ENCODE measurements at places on chromosomes 2 and 18.

- no peak for DNase-seq
Measured at GRCh38 chr2:179239195-179239594, 25.4 kb downstream of the SESTD1 start.

- no peak for DNase-seq
Measured at GRCh38 chr2:221775096-221775495, 203.0 kb upstream of the EPHA4 start.

DNA sequence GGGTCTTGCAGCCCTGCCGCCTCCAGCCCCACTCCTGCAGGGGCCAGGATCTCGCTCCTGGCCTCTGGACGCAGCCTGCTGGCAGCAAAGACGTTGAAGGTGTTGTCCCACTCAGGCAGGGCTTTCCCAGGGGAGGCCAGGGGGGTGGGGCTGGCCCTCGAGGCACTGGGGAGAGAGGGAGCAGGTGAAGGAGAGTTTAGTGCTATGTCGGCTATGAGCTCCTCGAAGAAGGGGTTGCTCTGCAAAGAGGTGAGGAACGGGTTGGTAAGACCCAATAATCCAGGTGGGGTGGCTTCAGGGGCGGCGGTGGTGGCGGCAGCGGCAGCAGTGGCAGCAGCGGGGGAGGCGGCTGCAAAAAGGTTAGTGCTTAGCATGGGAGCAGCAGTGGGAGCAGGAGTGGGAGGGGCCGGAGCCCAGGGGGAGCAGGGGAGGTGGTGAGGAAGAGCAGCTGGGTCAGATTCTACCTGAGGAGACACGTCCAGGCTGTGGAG lies 9.7 kb upstream of the SFXN5 start:
- DNase-seq, result no peak

GRCh38 chr2:229980431-229981184 lies 58.3 kb downstream of the FBXO36 start:
- DNase-seq, result no peak

GRCh38 chr2:17160594-17160993 lies 357.6 kb downstream of the RAD51AP2 start:
- no peak for DNase-seq

GRCh38 chr2:38474715-38475566 lies 97.9 kb upstream of the ATL2 start:
- no peak for DNase-seq

DNA sequence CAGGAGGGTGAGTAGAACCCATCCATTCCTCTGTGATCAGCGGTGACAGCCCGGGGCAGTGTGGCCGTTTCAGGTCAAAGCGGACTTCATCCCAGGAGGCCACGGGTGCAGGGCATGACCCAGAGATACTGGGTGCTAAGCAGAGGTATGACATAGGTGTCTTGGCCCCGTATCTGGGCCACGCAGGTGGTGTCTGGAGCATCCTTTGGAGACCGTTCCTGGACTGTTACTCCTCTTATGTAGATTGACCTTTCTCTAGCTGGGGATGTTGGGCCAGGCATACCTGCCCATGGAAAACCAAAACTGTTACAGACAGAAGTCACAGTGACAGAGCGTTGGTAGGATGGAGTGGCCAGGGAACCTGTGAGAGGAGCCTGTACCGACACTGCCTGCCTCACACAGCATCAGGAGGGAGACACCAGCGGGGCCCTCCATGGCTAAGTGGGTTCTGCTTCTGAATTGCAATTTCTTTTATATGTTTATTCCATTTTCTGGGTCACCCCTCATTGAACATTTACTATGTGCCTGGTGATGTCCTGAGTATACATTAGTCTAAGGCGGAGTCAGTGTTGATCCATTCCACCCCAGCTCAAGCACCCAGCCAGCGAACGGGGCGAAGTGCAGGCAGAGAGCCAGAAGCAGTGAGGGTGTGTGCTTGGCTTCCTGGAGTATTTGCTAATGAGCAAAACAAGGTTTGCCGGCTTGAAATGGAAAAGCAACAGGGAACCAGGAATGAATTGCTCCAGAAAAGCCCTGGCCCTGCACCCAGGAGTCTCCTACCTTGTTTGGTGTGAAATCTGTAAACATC lies 141.7 kb downstream of the SH3RF3 start:
- no peak for DNase-seq

GRCh38 chr18:61898640-61899101 lies 5.9 kb upstream of the RNF152 start:
- DNase-seq, result no peak

GRCh38 chr2:194867328-194867727 lies 789.7 kb upstream of the SLC39A10 start:
- DNase-seq, result no peak

- DNase-seq, result no peak
Measured at GRCh38 chr18:77076111-77076510, 56.5 kb downstream of the MBP start.

- DNase-seq, result no peak
Measured at GRCh38 chr2:180979749-180980105, 678 bp upstream of the UBE2E3 start.

Measured in retinal pigment epithelial cell (primary cell).